AG04450 (cell line): ENCODE measurements at places on chromosomes 12 and 14.

GRCh38 chr14:54329082-54329695 is 67.6 kb upstream of the CDKN3 start:
- no peak for DNase-seq

- no peak for DNase-seq
Observed at GRCh38 chr12:110355073-110355472, 48.4 kb downstream of the ANAPC7 start.

- DNase-seq = no peak
Observed at GRCh38 chr12:107992870-107993451, 136.1 kb upstream of the WSCD2 start.

GRCh38 chr12:121949648-121950397 is 31.4 kb downstream of the CFAP251 start:
- peak; percentile 92 for DNase-seq

GRCh38 chr14:34665785-34666435 is 36.0 kb upstream of the SNX6 start:
- DNase-seq = peak; percentile 80

GRCh38 chr12:74152370-74152769 is 385.3 kb upstream of the ATXN7L3B start:
- DNase-seq = no peak

GRCh38 chr12:115988625-115989563 is 288.6 kb downstream of the MED13L start:
- DNase-seq = no peak

DNA sequence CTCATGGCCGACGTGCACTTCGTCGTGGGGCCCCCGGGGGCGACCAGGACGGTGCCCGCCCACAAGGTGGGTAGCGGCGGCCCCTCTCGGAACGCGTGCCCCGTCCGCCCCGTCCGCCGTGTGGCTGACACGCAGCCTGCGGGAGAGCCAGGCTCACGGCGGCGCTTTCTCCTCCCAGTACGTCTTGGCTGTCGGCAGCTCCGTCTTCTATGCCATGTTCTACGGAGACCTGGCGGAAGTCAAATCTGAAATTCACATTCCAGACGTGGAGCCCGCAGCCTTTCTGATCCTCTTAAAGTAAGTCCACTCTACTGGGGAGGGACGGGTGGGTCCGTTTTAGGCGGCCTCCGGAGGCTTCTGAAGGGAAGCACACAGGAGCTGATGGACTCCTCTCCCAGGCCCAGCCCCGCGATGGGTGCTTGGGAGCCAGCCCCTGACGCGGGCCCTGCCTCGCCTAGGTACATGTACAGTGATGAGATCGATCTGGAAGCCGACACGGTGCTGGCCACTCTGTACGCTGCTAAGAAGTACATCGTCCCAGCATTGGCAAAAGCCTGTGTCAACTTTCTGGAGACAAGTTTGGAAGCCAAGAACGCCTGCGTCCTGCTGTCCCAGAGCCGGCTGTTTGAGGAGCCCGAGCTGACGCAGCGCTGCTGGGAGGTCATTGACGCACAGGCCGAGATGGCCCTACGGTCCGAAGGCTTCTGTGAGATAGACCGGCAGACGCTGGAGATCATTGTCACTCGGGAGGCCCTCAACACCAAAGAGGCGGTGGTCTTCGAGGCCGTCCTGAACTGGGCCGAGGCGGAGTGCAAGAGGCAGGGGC is 1.1 kb downstream of the BTBD6 start:
- no peak for DNase-seq

GRCh38 chr12:113372371-113372770 is 14.0 kb downstream of the PLBD2 start:
- no peak for DNase-seq

GRCh38 chr14:89342049-89342448 is 75.0 kb downstream of the FOXN3 start:
- no peak for DNase-seq

- DNase-seq = no peak
Observed at GRCh38 chr12:73361156-73361863, 1089.1 kb downstream of the TRHDE start.

GRCh38 chr14:59868021-59868420 is 2.6 kb downstream of the RTN1 start:
- no peak for DNase-seq
